Naive B cell (primary cell): ENCODE measurements at places on chromosomes 4 and X. TPM values are rescaled to one million over a fixed set of nuclear protein-coding genes. Genes with fewer than 3 reads are reported as not detected.
A peak's percentile ranks its signal among the peaks of the same experiment; 100 is the strongest.

DNA sequence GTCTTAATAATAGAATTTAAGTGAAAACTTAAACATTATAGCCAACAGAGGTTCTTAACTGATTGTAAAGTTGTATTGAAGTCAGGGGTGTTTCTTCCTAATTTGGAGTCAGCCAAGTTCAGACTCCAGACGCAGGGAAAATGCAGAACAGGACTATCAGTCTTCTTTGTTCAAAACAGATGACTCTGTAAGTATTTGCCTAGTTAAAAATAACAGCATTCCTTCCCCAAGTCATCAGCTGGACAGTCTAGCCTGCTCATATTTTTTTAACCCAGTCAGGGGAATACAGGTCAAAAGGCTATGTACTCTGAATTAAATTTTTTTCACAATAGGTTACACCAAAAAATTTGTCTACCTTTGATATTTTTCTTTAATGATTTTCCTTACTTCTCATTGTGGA is 73.8 kb upstream of the DCLK2 start:
- no peaks in the 10 kb centered on the region for H3K4me1 ChIP-seq
- no peak for DNase-seq
- H3K27ac ChIP-seq = no peak overlapping the region
- H3K4me3 ChIP-seq = no peak overlapping the region
- no peaks in the 10 kb centered on the region for H3K36me3 ChIP-seq
- peaks cover 5% of the 10 kb centered on the region for H3K27me3 ChIP-seq

DNA sequence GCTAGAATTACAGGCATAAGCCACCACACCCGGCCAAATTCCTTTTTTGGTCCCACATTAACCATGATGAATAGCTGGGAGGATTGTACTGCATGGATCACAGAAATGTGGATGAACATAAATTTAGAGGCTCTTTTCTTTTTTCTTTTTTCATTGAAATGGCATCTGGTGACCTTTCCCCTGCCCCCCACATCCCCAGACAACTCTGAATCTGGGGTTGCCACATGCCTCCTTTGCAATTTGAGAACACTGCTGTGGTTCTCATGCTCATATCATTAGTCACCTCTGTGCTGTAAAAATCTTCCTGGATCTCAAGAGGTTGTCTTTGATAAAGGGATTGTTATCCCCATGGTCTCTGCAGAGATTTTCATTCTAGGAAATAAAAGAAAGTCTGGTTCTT is 22.8 kb upstream of the FMR1NB start:
- no peak overlapping the region for H3K4me3 ChIP-seq
- DNase-seq = no peak
- no peak overlapping the region for H3K27ac ChIP-seq
- H3K27me3 ChIP-seq = peaks cover 7% of the 10 kb centered on the region
- no peaks in the 10 kb centered on the region for H3K4me1 ChIP-seq

- H3K4me1 ChIP-seq = no peaks in the 10 kb centered on the region
- no peaks in the 10 kb centered on the region for H3K36me3 ChIP-seq
- no peak for DNase-seq
- H3K27ac ChIP-seq = no peak overlapping the region
Measured at GRCh38 chrX:95949588-95949987, 735.1 kb upstream of the DIAPH2 start.

- no peaks in the 10 kb centered on the region for H3K27me3 ChIP-seq
- no peak overlapping the region for H3K4me3 ChIP-seq
- peaks cover 7% of the 10 kb centered on the region for H3K4me1 ChIP-seq
- no peaks in the 10 kb centered on the region for H3K36me3 ChIP-seq
- no peak overlapping the region for H3K27ac ChIP-seq
Measured at GRCh38 chr4:88219099-88219498, 60.7 kb upstream of the ABCG2 start.

- H3K4me3 ChIP-seq = no peak overlapping the region
- no peak overlapping the region for H3K27ac ChIP-seq
- DNase-seq = no peak
Measured at GRCh38 chr4:38411981-38412536, 251.9 kb upstream of the KLF3 start.

DNA sequence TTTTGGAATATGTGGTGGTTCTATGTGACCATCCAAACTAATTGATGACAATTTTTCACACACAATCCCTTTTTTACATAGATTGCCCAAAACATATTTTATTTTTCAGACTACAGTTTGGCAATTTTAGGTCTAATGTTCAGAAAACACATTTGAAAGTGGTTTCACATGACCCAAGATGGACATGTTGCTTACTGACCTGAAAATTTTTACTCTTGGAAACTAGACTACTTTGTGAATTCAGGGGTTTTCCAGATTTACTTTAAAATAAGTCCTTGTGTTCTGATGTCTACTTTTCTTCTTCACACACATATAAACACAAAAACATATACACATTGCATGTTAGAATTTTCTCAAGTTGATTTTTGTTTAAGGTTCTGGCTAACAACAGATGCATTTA is 79.5 kb downstream of the HMGB2 start:
- peaks cover 8% of the 10 kb centered on the region for H3K36me3 ChIP-seq
- H3K27me3 ChIP-seq = no peaks in the 10 kb centered on the region
- H3K27ac ChIP-seq = no peak overlapping the region
- H3K4me1 ChIP-seq = peaks cover 50% of the 10 kb centered on the region
- H3K4me3 ChIP-seq = no peak overlapping the region
- no peak for DNase-seq

- H3K4me1 ChIP-seq = peaks cover 61% of the 10 kb centered on the region
- peak; percentile 43 for DNase-seq
- H3K36me3 ChIP-seq = peaks cover 9% of the 10 kb centered on the region
- H3K27me3 ChIP-seq = no peaks in the 10 kb centered on the region
- peak overlapping the region; percentile 96 for H3K27ac ChIP-seq
Measured at GRCh38 chrX:13257223-13258051, 62.4 kb downstream of the ATXN3L start.

- no peak for DNase-seq
- peaks cover 79% of the 10 kb centered on the region for H3K4me1 ChIP-seq
- H3K27ac ChIP-seq = peak overlapping the region; percentile 99
Measured at GRCh38 chr4:184395451-184395917, 78.9 kb downstream of the IRF2 start.

DNA sequence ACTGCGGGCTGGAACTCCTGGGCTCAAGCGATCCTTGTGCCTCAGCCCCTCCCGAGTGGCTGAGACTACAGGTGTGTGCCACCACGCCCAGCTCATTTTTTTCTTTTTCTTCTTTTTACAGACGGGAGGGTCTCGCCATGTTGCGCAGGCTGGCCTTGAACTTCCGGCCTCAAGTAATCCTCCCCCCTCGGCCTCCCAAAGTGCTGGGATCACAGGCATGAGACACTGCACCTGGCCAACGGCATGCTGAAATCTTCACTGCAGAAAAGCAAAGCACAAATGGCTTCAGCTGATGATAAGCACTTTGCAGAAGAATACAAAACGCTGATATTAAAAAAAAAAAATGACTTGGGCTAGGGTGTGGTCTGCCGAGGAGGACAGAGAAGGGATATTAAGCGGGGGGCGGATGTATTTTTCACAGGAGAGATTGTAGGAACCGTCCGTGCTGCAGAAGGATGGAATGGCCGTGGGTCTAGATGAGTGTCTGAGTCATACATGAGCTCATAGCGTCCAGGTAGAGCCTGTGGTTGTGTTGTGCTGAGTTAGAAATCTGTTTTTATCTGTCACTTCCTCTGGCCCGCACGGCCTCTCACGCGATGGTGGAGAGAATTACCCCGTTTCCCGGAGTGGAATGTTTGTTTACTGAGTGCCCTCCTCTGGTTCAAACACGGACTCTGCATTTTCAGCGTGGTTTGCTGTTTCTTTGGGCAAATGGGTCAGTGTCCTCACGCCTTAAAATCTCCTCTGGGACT is 8.5 kb upstream of the AKAP17A start:
- H3K4me1 ChIP-seq = peaks cover 15% of the 10 kb centered on the region
- H3K4me3 ChIP-seq = no peak overlapping the region
- no peak for DNase-seq
- no peak overlapping the region for H3K27ac ChIP-seq

The DTHD1 gene
- polyA plus RNA-seq = not detected

The KCND1 gene
- not detected for polyA plus RNA-seq

The F8A2 gene
- polyA plus RNA-seq = not detected

The DGKK gene
- not detected for polyA plus RNA-seq

The MAGED4 gene
- 0.37 TPM for polyA plus RNA-seq

The CT47A1 gene
- polyA plus RNA-seq = not detected

The ZXDA gene
- polyA plus RNA-seq = 5.3 TPM

The PABPC1L2A gene
- polyA plus RNA-seq = not detected

The DUX4 gene
- polyA plus RNA-seq = not detected
